ENCODE measurements at places on chromosomes 6 and 20.

DNA sequence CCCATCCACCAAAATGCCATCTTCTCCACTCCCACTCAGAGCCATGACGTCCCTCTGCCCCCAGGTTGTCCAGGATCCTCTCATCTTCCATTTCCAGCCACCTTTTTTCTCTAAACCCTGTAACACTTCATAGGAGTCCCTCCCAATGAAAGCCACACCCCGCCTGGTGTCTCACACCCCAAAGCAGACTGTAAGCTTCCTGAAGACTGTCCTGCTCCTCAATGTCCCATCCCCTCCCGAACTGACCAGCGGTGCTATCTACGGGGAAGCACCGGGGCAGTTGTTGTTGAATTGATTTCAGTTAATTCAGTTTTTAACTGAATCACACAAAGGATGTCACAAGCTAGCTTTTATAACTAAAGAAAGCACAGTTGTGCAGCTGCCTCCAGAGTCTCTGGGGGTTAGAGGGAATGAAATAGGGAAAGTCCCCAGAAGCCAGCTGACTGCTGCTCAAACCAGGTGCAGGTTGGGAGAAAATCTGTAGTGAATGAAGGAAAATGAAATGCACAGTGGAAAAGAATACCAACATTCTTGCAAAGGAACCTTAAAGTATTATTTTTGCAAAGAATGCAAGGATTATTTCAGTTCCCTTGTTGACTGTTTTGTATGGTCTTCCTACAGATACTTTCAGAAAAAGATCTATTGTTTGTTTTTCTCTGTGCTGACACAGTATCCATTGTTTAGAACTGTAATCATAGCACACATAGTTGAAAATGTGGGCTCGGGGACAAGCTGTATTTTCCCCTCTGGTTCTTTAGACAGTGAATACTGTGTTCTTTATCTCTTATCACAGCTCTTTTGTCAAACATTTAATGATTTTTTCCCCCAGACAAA lies 222.6 kb upstream of the QKI start:
- no peak for DNase-seq

GRCh38 chr6:75201021-75201420 lies 4.8 kb downstream of the COL12A1 start:
- DNase-seq: no peak

GRCh38 chr20:741620-742019 lies 26.7 kb downstream of the SLC52A3 start:
- DNase-seq: no peak

GRCh38 chr6:164345806-164346496 lies 931.4 kb downstream of the QKI start:
- DNase-seq: no peak

DNA sequence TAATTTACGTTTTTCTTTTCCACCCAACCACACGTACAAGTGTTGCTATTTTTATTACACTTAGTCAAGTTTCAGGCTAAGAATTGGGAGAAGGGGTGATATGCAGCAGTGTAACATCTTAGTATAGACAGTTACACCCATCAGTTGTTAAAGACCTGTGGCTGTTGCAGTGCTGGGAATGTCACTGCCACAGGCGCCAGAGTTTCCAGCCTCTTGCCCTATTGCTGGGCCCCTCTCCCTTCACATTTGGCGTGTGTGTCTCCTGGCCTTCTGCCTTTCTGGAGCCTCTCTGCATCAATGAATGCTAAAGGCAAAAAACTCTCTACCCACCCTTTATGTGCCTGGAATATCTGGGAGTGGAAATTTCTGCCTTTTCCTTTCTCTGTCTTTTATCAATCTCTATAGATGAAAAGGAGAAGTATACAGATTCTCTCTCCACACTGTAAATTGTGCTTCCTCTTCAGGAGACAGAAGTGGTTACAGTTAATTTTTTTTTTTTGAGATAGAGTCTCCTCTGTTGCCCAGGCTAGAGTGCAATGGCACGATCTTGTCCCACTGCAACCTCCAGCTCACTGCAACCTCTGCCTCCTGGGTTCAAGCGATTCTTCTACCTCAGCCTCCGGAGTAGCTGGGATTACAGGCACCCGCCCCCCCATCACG lies 73.0 kb downstream of the TIAM2 start:
- DNase-seq: no peak

GRCh38 chr6:116396441-116396840 lies 25.7 kb downstream of the DSE start:
- no peak for DNase-seq

DNA sequence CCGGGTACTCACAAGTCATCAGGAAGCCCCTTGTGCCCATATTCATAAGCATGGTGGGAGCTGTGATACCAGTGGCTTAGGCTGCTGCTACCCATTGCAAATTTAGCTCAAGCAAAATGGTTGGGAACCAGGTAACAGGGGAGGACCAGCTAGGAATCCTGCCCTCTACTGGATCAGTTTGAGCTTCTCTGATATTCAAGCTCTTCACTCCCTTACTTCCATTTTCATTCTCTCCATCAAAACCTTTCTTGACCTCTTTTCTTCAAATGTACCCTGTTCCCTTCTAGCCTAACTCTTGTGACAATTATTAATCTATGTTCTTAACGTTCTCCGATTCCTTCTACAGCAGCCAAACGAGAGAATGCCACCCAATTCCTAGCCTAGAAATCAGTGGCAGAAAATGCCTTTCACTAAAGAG lies 9.7 kb downstream of the NOL7 start:
- DNase-seq: no peak

- DNase-seq: no peak
Measured at GRCh38 chr6:117389227-117390057, 36.3 kb downstream of the ROS1 start.

DNA sequence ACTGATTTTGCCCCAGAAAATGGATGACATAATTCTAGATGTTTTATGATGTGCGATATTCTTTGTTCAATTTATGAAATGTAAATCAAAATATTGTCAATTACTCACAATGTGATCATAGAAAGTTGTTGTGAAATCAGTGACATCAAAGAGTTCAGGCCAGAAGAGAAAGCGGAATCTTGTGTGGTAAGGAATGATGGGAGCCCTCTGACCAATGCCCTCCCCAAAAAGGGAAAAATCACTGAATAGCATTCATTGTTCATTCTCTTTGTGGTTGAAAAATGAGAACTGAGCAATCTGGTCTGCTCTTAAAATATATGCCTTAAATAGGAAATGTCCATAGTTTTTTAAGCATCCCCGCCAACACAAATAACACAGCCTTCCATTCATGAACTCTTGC lies 247.1 kb upstream of the GRIK2 start:
- no peak for DNase-seq

DNA sequence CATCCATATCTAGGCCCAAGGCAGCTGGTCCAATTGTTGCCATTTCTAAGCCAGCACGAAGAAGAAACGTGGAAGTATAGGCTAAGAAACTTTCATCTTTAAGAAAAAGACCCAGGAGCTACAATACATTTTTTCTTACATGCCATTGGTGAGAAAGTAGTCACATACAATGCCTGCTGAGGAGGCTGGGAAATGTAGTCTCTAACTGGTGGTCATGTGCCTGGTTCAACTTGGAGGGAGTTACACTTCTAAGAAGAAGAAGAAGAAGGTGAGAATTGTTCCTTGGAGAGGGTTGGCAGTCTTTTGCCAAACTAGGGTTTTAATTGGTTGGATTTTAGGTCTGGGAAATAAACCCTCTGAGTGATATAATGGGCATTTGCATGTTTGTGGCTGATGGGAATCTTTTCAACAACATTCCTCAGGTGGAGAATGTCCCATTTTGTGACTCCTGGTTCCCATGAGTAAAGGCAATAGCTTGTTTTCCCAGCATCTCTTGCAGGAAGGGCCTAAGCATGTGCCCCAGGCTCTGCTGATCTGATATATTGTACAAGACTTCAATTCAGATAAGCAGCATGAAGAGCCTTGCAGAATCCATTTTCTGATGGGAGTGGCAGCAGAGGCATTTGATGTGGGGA lies 47.0 kb upstream of the PREP start:
- DNase-seq: no peak

- no peak for DNase-seq
Measured at GRCh38 chr6:144757299-144757698, 472.2 kb downstream of the UTRN start.

- no peak for DNase-seq
Measured at GRCh38 chr6:113631666-113632065, 225.5 kb upstream of the MARCKS start.

- no peak for DNase-seq
Measured at GRCh38 chr6:16656451-16656850, 104.8 kb downstream of the ATXN1 start.

DNA sequence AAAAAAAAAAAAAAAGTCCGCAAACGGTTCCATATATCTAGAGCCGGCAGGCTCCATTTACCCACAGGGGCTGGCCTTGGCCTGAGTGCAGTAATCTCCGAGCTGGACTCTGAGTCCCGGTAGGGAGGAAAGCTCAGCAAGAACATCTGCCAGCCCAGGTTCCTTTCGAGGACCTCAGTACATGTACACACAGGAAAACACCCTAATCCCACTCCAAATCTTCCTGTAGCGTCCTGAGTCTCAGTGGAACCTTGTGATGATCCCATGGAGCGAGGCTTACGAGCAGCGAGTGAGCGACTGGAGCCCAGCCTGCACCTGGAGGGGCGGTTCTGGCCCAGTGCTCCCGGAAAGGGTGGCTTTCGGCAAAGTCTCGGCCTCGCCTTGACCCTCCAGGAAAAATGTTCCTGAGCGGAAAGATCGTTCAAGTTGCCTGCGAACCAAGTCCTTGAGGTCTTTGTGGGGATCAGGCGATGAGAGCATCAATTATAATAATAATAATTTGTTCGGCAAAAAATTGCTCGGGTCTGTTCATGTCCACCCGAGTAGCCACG lies 32.1 kb downstream of the PRSS16 start:
- DNase-seq: no peak

GRCh38 chr6:121515630-121516265 lies 80.3 kb downstream of the GJA1 start:
- DNase-seq: no peak

DNA sequence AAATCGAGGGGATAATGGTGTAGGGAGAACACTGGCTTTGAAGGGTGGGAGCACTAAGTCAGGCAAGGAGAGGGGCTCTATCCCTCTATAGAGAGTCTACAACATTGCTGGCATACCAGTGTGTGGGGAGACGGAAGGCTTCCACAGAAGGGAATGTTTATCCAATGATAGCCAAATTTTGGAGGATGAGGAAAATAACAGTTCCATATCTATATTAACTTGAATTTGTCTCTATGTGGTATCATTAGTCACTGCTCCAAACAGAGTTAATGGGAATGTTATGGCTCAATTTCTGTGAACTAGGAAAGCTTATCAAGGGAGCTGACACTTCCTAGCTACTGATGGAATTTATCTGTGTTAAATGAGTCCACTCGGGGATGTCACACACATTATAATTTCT lies 208.9 kb upstream of the PHACTR1 start:
- no peak for DNase-seq

- DNase-seq: no peak
Measured at GRCh38 chr6:37693079-37693478, 4.6 kb downstream of the MDGA1 start.

Measured in activated CD8-positive, alpha-beta memory T cell treated with anti-CD3 and anti-CD28 coated beads, Interleukin-2, amount 50 U/mL, for 4 hours (primary cell).